ENCODE measurements at places on chromosomes 13 and 19.

DNA sequence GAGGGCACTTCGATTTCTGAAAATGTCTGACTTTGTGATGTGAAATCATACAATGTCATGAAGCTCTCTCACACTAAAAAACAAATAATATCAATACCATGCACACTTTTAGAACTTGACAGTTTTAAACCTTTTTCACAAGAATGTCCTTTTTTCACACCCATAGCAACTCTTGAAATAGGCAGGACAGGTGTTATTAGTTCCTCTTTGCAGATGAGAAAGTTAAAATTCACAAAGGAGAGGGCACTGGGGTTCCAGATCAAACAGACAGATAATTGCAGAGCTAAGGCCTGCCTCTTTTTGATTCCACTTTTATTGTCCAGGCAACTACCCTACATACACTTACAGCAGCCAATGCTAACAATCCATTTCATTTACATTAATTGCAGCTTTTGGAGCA, 142.8 kb downstream of the KLF12 start:
- DNase-seq: no peak

GRCh38 chr13:60838581-60838980, 441.6 kb downstream of the TDRD3 start:
- no peak for DNase-seq

DNA sequence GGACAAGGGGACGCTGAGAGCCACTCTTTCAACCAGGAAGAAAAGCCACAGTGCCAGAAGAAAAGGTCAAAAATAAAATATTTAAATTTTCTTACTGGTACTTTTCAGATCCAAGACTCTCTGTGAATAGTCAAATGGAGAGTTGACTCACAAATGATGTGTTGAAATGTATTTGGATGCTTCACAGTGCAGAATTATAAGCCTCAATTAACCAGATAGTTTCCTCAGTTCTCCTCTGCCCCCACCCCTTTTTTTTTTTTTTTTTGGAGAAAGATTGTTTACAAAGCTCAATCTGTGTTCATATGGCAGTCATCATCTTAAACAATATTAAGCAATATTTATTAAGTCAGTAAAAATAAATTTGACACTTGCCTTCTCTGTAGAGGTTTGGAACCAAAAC, 470.8 kb downstream of the FGF9 start:
- DNase-seq: no peak

DNA sequence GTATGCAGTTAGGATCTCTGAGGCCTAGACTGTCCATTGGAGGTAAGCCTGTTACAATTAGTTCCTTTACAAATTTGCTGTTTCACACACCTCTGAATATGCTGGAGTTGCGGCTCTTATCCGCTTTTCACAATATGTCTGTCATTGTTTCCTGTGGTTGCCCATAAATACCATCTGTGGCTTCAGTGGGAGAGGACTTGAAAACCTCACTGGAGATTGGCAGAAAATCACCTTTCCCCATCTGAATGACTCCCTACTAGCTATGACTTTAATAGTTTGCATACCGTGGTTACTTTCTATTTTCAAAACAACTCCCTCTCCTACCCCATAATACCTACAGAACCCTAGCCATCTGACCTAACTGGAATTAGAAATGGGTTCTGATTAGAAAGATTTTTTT, 454.3 kb downstream of the PCDH17 start:
- no peak for DNase-seq

GRCh38 chr13:57627663-57628062, 3.9 kb upstream of the PCDH17 start:
- no peak for DNase-seq

DNA sequence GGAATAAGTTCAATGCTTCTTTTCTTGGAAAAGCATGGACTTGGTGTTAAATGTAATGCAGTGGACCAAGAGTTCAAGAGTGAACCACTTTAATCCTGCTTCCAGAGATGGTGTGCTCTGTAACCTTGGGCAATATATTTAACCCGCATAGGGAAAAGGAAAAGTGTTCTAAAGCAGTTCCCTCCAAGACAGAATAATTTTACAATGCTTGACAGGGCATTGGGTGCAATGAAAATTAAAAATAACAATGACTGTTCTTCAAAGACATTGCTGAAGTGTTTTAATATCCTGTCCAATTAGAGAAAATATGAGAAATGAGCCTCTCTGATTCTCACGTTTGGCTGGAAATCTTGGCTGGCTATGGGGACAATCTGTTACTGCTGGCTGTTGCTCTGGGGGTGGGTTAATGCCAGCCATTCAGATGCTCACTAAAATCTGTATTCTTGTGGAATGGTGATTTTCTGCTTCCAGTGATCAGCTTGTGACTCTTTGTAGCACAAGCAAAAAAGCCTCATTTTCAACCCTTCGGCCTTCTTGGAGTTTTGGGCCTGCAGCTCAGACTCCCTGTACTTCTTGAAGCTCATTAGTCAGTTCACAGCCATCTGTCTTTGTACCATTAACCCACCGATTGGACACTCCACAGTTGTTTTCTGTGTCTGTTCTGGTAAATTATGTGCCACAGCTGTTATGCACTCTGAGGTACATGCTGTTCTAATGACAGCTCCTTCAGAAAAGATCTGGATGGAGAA, 310.6 kb downstream of the LMO7 start:
- DNase-seq: no peak
